CD4-positive, alpha-beta T cell treated with Interleukin-12 subunit alpha and Interleukin-12 subunit beta, for 1 hour (primary cell): ENCODE measurements at places on chromosomes 4 and X.

GRCh38 chr4:72814241-72814640, 245.2 kb upstream of the ADAMTS3 start:
- no peak for DNase-seq

GRCh38 chrX:154751669-154752271, 893 bp upstream of the GAB3 start:
- no peak for DNase-seq

GRCh38 chrX:46551494-46552128, 6.4 kb upstream of the ZNF674 start:
- DNase-seq: no peak

DNA sequence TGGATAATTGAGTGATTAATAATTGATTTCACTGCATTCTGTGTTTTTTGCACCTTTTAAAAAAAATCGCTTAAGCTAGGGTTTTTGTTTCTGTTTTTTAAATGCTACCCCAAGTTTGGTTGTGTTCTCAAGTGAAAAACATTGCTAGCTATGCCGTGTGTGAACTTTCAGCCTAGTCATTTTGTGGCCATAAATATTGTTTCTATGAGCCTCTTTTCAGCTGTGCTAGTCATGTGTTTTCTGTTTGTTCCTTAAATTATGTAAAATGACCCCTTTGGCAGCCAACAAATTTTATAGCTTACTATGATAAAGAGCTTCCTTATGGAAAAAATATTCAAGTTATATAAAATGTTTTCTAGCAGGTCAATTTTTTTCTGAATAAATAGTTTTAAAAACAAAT, 59.1 kb downstream of the GALNT7 start:
- no peak for DNase-seq

GRCh38 chr4:15809466-15809865, 31.3 kb downstream of the CD38 start:
- DNase-seq: no peak

GRCh38 chr4:75992462-75992861, 1.7 kb upstream of the SDAD1 start:
- DNase-seq: no peak

DNA sequence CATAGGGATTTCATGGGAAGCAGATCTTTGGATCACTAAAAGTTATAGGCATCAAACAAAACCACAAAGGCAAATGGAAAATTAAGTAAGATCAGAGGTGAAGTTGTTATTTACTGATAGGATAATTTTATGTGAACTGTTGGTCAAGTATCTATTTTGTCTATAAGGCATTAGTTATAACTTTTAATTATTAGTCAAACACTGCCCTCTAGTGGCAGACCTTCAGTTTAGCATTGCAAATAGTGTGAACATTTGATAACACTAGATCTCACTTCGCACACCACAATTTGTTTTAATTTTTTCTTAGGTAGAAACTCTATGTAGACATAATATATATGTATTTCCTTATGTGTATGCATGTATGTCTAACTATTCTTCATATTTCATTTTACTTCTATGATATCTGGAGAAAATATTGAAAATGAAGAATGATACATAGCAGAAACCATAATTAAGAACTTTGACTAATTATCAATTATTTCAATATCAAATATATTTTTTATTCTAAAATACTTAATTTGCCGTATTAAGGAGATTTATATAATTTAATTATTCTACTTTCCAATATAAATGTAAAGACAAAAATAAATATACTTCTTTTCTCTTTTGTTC, 214.5 kb upstream of the TACR3 start:
- DNase-seq: peak; percentile 37
